ENCODE measurements at places on chromosomes 1 and 21.

DNA sequence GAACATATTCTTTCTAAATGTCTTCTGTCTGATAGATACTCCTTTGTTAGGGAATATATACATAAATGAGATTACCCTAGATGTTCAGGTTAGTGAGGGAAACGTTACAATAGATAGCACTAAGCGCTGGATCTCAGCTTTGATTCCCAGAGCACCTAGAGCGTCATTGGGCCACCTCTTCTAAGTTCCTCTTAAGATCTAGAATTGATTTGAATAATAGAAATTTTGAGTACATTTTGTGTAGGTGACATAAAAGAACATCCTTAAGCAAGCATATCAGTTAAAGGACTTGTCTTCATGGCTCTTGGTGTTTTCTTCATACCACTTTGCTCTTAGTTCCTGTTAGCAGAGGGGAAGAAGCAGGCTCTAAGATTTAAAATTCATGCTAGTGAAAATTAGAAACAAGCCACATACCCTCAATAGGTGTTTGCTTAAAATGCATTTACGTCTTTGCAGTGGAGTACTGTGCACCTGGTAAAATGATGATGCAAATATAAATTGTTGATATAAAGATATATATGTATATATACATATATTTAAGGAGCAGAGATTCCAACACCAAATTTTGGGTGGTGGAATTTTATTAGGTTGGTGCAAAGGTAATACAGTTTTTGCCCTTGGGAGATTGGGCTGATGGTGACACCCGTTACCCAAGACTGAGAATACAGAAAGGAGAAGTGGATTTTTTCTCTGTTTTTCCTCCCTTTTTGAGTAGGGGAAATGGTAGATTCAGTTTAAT is 47.1 kb downstream of the DYRK1A start:
- no peak for DNase-seq

- DNase-seq, result no peak
These were observed 14.1 kb upstream of the HMGCS2 start for GRCh38 chr1:119782631-119783325.

- DNase-seq, result no peak
These were observed 11.9 kb downstream of the GBP5 start for GRCh38 chr1:89260566-89261255.

DNA sequence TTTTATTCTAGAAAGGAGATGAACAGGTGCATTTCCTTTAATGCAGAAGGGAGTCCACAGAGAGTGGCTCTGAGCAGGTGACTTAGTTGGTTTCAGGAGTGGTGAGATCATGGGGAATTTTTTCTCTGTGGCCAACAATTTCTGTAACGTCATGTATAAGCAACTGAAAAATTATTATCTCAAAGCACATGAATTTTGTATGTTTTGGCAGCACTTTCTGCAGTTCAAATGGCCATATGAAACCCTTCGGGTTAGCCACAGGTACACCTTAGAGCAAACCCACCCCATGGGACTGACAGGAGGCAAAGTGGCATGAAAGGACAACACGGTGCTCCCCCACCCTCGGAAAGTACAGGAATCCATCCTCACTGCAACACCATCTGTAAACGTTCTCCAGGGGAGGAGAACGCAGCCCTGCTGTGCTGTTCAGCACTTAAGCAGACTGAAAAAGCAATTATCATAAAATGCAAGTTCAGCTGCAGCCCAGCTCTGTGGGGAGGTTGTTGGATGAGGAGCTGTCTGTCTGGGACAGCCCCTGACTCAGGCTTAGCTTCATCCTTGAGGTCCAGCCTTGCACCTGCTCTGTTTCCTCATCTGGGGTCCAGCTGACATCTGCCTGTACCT is 55.8 kb upstream of the CLDN14 start:
- DNase-seq, result peak; percentile 33

DNA sequence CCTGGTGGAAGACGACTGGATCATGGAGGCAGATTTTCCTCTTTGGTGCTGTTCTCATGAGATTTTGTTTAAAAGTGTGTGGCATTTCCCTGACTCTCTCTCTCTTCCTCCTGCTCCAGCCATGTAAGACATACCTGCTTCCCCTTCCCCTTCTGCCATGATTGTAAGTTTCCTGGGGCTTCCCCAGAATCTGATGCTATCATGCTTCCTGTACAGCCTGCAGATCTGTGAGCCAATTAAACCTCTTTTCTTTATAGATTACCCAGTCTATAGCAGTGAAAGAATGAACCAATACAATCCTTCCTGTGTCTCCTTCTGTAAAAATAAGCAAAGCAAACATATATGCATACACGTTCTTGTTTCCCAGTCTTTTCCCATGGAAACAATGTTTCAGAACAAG is 273.2 kb downstream of the DYRK1A start:
- no peak for DNase-seq

GRCh38 chr1:152959273-152959672 is 11.2 kb upstream of the SPRR4 start:
- DNase-seq, result no peak

DNA sequence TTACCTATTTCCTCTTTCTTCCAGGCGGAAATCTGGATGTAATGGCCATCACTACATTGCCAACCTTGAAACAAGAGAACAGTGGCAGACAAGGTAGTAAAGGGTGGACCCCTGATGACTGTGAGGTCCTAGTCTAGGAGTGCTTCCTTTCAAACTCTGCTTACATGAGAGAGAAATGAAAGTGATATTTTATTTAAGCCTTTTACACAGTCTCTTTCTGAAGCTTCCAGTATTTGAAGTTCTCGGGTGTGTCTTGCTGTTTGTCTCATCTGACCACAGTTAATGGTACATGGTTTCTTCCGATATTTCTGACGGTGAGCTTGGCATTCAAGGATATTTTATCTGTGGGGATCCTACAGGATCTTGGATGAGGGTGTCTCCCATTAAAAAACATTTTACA is 215.2 kb downstream of the SLC45A1 start:
- DNase-seq, result no peak

- DNase-seq, result no peak
These were observed 80.6 kb downstream of the RASAL2 start for GRCh38 chr1:178174539-178174938.

GRCh38 chr1:87950369-87950768 is 621.7 kb downstream of the LMO4 start:
- no peak for DNase-seq

DNA sequence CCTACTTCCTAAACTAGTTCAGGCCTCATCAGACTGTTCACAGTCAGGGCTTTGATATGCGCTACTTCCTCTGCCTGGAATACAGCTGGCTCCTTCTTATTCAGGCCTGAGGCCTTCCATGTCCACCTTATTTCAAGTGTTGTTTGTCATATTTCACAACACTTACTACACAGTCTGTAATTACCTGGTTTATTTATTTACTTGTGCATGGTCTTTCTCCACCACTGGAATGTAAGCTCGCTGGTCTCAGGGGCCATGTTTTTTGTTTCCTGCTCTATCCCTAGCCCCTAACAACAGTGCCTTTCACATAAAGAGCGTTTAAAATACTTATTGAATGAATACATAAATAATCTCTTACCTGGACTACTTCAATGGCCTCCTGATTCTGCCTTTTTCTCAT is 4.6 kb upstream of the SRSF4 start:
- DNase-seq, result no peak

DNA sequence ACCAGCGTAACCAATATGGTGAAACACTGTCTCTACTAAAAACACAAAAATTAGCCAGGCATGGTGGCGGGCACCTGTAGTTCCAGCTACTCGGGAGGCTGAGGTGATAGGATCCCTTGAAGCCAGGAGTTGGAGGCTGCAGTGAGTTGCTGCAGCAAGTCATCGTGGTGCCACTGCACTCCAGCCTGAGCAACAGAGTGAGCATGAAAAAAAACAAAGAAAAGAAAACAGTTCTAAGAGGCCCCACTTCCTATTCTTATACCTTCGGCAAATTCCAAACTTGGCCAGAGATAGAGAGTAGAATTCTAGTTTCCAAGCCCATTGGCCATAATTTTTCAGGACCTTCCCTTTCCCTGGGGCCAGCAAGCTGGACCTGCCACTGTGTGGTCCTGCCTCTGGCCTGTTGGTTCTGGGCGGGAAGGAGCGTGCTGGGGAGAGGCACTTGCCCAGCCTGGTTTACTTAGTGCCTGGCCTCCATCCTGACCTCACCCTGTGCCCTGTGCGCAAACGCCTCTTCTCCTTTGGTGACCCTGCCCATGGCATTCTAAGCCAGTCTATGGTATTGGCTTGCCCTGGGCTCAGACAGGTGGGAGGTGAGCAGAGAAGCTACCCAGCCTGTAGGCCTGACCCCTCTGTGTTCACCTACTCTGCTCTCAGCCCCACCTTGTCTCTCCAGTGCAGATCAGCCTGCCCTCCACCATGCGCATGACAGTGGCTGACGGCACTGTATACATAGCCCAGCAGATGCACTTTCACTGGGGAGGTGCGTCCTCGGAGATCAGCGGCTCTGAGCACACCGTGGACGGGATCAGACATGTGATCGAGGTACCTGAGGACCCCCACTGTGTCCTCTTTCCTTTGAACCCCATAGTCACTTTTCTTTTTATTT is 11.0 kb downstream of the CA6 start:
- no peak for DNase-seq

- DNase-seq, result no peak
These were observed 90.4 kb downstream of the KCNK1 start for GRCh38 chr1:233704170-233704897.

GRCh38 chr1:226195144-226195543 is 8.6 kb upstream of the ACBD3 start:
- DNase-seq, result no peak

DNA sequence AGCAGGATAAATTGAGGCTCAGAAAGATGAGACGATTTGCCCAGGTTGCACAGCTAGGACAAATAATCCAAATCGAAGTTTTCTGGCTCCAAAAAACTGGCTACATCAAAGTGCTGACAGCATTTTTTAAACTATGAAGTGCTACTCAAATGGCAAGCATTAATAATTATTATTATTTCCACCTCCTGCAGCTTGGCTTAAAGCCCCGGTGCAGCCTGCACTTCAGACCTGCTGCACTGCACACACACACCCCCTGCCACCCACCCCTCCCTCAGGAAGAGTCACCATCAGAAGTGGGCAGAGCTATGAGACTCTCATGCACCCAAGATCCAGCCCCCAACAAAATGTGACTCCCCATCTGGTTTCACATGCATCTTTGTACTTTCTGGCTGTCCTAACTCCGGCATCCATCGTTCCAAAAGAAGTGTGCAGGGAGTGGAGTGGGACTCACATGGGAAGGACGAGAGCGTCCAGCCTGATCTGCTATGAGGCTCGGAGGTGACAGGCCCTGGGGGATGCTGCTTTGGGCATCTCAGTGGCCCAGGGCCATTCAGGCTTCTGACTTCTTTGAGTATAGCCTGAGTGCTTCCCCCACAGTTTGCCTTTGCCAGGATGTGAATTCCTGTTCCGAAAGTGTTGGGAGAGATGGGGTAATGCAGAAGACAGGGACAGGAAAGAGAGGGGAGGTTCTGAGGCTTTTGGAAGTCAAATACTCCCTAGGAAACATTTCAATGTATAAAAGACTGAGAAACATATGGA is 65.0 kb upstream of the FAM20B start:
- peak; percentile 49 for DNase-seq
